Activated CD4-positive, alpha-beta T cell treated with anti-CD3 and anti-CD28 coated beads, Interleukin-2, Interleukin-6, amounts not matched to agents 100 ng/mL and 50 ng/mL, durations not matched to agents 16 hours and 8 hours (primary cell): ENCODE measurements at places on chromosomes 5 and 9.

- no peak for DNase-seq
These were observed 199.6 kb downstream of the YTHDC2 start for GRCh38 chr5:113713051-113713450.

DNA sequence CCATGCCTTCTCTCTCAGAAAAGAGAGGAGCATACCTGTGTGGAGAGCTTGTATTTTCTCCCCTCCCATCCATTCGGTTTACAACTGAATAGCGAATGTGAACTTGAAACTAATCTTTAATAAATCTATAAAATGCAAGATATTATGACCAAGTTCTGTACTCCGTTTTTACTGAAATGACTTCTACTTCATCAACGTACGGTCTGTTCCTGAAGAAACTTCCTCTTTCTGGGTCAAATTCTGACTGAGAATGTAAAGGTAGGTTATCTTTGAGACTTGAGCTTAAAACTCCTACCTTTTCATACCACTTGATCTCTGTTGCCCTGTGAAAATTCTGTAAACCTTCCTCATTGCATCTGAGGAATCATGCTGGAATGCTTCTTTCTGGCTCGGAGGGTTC is 4.2 kb upstream of the CTNNAL1 start:
- no peak for DNase-seq

DNA sequence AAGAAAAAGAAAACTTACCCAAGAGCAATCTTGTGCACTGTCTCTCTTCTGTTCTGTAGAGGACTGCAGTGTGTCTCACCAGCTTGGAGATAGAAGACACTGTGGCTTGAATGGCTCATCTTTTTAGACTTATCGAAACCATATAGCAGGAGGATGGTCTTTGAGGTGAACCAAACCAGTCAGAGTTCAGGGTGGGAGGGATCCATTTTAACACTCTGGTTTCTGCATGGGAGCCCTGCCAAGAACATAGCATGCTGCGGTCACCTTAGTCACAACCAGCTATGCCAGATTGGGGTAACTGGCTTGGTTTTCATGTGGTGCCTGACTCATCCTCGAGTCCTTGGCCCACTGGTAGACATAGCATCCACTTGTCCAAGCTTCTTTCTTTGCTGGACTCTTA is 135.1 kb downstream of the PAPPA start:
- DNase-seq, result no peak

DNA sequence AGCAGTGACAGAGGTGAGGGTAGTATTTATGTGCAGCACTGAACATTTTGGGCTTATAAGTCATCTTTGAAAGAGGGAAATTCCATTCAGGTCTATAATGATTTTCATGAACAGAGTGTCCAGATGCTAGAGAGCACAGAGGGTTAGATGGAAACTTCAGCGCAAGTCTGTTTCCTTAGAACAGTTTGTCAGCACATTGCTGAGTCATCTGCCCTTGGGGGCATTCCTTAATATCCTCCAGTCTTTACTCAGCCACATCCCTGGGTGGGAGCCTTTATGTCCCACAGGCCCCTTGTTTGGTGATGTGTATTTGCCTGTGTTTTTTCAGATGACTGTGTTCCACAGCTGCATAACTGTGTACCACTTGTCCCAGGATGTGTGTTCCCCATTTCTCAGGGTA is 138.5 kb upstream of the S1PR3 start:
- DNase-seq, result no peak

- DNase-seq, result no peak
These were observed 62.4 kb downstream of the SECISBP2 start for GRCh38 chr9:89380437-89381307.

DNA sequence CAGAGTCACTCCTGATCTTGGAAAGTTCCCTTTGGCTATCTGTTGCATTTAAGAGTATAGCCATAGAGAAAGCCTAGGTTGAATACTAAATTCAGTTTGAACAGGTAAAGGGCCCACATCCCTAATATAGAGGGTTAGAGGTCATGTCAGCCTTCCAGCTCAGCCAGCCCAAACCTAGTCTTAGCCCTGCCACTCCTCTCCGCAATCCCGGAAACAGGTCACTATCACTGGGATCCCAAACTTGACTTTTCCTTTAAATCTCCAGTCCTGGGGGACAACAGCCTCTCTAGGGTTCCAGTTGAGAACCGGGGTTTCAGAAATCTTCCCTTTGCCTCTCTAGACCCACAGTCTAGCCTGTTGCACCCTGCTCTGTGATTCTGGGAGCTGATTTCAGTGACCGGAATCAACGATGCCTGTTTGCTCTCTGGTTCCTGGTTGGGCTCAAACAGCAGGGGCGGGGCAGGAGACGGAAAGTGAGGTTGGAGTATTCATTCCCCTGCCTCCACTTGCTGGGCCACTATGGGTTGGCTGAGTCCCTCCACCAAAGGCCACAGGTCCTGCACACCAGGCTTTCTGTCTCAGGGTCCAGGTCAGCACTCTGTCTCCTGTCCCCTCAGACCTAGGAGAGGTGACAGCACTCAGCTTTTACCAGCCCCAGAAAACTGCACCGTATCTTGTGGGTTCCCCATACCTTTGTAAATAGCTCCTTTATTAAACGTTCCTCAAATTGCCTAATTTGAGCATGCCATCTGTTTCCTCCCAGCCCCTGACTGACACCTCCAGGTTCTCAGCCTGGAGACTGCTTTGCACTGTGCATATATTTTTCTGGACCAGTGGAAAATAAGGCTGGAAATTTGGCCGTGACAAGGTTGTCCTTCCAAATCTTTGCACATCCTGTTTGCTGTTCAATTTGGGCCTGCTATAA is 23.8 kb upstream of the CPEB4 start:
- DNase-seq, result no peak

DNA sequence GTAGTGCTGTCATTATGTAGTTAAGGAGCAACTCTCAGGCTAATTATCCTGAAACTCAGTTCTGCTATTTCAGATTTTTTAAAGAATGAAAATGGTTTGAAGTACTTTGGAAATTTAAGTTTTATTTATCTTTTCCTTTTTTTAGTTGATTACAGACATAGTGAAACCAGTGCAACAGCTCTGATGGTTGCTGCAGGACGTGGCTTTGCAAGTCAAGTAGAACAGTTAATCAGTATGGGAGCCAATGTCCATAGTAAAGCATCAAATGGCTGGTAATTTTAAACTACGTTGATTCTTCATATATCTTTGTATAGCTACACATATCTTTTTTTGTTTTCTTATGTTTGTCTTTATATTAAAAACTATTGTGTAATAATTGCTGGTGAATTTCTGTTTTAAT is 34.9 kb downstream of the YTHDC2 start:
- no peak for DNase-seq

- DNase-seq, result no peak
These were observed 20.5 kb upstream of the CDKN2AIPNL start for GRCh38 chr5:134432174-134432573.

- DNase-seq, result no peak
These were observed 104.6 kb upstream of the SARDH start for GRCh38 chr9:133842721-133843227.

GRCh38 chr5:137279521-137280231 is 219.4 kb downstream of the SPOCK1 start:
- DNase-seq, result no peak

GRCh38 chr9:89328064-89328463 is 9.8 kb downstream of the SECISBP2 start:
- no peak for DNase-seq

DNA sequence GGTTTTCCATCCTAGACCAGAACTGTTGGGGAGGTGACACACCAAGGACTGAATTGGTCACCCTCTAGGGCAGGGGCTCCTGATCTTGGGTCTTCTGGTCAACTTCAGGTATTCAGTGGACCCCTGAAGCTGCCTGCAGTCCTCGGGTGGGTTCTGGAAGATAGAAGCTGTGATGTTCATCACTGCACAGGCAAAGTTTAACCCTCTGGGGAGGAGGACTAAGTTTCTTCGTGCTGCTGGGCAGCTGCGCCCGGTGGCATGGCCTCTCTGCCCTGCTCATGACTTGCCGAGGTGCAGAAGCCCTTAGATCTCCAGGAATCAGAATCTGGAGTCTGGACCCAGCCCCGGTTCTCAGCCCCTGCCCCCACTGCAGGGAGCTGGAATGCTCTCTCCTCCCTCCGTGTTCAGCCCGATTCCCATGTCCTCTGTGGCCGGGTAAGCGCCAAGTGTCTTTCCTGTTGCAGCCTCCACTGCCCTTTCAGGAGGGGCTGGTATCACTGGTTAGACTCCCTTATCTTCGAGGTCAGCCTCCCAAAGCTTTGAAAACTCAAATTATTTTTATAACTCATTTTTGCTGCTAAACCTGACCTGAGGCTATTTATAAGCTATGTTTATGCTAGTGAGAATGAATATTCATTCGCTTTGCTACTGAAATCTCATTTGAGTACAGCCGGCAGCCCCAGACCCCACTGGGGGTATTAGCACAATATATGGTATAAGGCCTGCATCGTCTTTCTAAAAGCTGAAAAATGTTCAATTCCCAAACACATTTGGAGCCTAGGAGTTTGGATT is 1.7 kb downstream of the LAMC3 start:
- DNase-seq, result no peak

DNA sequence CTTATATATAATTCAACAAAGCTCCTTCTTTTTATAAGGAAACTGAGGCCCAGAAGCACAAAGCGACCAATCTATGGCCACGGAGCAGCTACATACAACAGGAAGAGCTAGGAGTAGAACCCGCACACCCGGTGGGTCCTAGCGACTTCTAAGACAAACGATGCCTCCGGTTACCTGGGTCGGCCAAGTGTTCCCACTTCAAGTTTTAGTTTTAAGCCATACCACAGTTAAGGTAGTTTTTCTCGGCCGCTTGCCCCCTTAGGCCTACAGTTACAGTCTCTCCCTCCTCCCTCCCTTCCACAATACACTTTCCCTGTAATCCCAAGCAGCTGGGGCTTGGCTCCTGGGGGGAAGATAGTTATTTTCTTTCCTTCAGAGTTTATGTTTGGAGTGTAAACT is 533 bp downstream of the SREK1IP1 start:
- peak; percentile 32 for DNase-seq
